ENCODE measurements at places on chromosomes 5 and 9.

DNA sequence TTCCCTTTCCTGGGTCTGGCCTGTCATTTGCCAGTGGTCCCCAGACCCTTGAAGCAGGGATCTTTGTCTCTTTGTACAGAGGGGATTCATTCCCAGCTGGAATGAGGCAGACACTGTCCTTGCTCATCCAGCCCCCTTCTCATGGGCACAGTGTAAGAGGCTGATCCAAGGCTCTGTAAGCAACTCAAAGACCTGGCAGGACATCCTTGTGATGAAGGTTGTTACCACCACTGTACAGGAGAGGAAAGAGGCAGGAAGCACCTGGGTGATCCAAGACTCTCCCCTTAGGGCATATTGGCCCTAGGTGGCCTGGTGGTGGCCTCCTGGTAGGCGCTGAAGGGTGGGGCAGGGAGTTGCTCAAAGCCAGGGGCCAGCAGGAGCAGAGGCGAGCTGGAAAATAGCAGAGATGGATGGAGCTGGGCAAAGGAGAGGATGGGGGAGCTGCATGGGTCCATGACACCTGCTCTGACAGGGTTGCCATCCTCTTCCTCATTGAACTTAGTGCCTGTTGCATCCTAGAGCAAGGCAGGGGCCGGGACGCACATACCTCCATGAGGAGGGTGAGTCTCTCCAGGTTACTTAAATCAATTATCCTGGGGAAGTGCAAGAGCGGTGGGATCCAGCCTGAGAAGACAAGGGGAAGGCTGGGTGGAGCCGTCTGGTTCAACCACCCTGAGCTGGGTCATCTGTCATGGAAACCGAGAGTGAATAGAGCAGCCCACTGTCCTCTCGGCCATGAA lies 9.8 kb upstream of the GADD45G start:
- DNase-seq: no peak

GRCh38 chr5:17720071-17720470 lies 85.8 kb downstream of the TAF11L14 start:
- DNase-seq: no peak

DNA sequence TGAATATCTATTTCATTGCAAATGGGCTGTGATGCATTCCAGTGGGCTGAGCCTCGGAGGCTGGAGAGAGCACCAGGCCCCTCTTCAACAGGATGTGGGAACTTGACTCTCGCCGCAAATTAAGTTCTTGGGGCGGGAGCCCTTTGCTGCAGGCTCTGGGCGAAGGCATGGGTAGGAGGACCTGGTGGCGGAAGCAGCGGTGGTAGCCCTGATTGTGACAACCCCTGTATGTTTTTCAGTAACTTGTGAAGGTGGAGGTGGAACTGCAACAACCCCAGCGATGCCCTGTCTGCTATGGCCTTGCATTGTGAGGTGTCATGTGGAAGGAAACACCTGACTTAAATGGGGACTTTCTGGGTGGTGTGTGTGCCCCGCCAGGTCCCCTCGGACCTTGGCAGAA lies 9.4 kb downstream of the FYB1 start:
- DNase-seq: peak; percentile 77

DNA sequence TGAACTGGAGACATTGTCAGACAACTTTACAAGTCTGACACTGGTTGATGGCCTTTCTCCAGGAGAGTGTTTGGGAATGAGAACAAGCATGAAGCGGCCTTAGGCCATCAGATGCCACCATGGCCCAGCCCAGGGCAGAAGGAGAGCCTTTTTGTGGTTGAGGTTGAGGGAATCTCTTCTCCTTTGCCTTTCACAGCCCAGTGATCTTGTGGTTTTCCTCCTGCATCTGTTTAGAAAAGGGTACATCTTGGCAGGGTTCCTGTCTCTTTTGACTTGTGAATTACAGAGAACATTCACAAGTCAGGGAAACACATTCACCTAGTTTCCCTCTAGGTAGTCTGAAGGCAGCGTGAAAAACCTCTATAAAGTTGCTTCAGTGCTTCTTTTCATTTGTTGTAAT lies 27.5 kb downstream of the DMRT2 start:
- DNase-seq: no peak

- DNase-seq: no peak
Observed at GRCh38 chr5:13339093-13339492, 605.4 kb downstream of the DNAH5 start.

GRCh38 chr5:89281766-89282553 lies 399.0 kb upstream of the MEF2C start:
- DNase-seq: no peak

DNA sequence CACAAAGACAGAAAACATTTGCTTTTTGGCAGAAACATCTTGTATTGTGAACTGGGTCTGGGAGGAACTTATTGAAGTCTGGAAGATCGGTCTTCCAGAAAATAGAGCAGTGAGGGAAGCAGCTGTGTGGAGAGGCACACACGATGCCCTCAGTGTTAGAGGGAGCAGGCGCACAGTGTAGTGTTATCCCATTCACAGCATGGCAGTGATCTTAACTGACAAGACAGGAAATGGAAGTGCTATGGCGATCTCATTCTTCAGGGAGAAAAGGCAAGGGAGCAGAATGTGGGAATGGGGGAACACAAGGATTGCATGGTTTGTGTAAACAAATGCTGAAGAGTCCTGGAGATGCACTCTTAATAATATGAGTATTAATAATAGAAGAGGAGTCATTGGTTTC lies 161.0 kb downstream of the PBX3 start:
- DNase-seq: no peak

DNA sequence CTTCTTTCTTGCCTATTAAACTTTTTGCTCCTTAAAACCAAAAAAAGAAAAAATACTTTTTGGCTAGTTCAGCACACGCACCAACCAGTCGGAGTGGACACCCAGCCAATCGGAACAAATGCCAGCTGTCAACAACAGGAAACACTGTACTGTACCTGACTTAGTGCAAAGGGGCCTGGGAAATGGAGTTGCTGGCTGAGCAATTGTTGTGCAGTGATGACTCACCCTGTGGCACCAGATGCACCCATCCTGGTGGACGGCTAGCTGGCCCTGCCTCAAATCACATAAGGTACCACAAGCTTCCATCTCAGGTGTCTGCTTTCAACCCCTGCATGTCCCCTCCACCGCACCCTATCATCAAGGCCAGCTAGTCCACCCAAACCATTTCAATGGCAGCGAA lies 20.9 kb downstream of the FOXE1 start:
- DNase-seq: no peak

GRCh38 chr9:131601683-131602181 lies 56.4 kb downstream of the PRRT1B start:
- no peak for DNase-seq

GRCh38 chr9:73180403-73180802 lies 28.7 kb downstream of the ANXA1 start:
- no peak for DNase-seq

DNA sequence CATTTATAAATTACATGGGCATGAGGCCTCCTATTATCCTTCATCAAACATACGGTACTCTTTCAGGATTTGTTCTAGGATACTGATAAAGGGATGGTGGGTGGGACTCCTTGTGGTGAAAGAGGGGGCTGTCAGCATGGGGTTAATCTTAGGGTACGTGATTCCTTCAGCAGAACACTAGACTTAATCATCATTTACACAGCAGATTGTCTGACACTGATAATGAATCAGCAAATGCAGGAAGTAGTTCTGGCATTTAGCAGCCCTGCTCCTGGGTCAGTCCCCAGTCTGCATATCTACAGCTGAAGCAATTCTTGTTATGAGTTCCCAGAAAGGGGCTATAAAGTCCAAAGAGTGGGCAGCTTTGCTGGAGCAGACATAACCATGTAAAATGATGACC lies 384.6 kb downstream of the SPOCK1 start:
- no peak for DNase-seq

- DNase-seq: no peak
Observed at GRCh38 chr5:57698086-57698485, 215.5 kb upstream of the ACTBL2 start.

DNA sequence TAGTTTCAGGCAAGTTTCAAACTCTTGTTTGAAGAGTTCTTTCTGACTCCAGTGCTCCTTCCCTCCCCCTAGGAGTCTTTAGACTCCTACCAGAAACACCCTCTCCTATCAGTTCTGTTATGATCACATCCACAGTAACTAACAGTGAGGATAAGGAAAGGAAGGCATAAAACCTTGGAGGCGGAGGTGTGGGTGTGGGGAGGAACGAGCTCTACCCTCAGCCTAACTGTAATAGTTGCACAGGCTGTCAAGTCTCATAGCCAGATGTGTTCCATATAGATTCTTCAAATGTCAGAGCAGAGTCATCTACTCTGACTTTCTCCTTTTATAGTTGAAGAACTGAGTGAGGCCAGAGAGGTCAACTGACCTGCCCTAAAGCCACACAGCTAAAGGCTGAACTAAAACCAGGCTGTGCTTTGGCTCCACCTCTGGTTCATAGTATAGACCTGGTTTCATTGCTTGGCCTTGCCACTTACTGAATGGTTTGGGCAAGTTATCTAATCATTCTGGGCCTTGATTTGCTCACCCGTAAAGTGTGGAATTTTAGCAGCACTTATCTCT lies 34.4 kb upstream of the PIK3R1 start:
- no peak for DNase-seq

DNA sequence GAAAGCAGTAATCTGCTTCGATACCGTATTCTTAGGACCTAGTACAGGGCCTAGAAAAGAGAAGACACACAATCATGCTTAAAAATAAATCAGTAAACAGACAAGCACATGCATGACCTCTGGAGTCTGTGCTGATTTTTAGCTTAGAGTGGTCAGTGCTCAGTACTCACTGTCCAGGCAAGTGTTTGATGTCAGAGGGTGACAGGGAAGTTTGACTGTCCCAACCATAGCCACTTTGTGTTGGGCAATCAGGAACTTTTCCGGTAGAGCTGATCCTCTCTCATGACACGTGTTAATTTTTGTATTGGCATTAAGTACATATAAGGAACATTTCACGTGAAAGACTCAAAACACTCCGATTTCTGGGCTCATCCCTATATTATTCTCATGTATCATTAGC lies 464.7 kb upstream of the KLF4 start:
- no peak for DNase-seq

GRCh38 chr5:144040615-144041305 lies 129.7 kb downstream of the YIPF5 start:
- no peak for DNase-seq

GRCh38 chr9:19939734-19940278 lies 151.0 kb upstream of the SLC24A2 start:
- DNase-seq: no peak

- no peak for DNase-seq
Observed at GRCh38 chr5:74035521-74035937, 409.5 kb downstream of the ARHGEF28 start.

DNA sequence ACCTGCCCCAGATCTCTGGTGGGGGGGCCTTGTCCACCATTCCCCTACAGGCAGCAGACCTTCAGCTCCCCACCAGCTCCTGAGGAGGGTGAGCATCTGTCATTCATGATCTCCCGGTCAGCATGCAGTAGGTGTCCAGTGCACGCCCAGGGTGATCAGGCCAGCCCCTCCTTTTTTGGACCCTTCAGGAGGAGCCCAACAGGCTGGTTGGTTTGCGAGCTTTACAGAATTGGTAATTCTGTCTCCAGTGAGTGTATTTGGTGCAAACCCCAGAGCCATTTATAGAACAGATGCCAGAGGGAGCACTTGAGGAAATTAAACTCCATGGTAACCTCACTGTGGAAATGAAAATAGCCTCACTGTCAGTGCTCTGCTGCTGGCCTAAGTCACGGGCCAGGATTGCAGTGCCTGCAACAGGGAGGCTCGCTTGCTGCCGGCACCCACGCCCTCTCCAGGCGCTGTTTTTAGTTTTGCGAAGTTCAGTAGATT lies 23.4 kb downstream of the WNK2 start:
- DNase-seq: no peak

- no peak for DNase-seq
Observed at GRCh38 chr5:90345684-90346083, 63.9 kb downstream of the CETN3 start.

DNA sequence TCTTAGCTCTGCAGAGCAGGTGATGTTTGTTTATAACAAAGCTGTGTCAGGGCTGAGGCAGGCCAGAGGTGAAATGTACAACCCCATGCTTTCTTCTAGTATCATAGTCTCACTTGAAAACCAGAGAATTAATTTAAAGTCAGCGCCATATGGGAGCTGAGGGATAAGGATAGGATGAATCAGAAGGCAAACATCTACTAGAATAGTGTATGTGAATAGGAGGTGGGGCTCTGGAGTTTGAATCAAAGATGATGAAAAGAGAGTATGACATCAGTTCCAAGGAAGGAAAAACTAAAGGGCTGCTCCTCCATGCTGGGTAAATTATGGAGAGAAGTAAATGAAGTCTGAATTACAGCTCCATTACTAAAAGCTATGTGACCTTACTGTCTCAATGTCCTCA lies 441.5 kb downstream of the RASEF start:
- no peak for DNase-seq

- no peak for DNase-seq
Observed at GRCh38 chr9:64773491-64773931, 511.5 kb downstream of the FOXD4L5 start.

DNA sequence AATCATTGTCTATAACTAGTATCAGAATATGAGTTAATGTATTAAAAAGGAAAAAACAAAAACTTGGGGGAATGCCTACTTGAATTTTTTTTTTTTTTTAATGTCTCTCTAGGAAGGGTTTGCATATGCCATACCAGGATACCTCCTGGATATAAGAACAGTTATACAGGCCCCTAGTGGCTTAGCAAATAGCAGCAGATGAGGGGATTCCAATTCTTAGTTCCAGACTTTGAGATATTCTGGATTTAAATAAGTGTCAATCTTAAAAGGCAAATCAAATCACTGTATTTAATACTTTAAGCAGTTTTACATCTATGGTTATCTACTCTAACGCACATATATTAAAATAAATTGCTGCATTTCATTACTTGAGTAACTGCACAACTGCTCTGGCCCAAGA lies 1055.5 kb upstream of the DMAC1 start:
- DNase-seq: no peak

- peak; percentile 71 for DNase-seq
Observed at GRCh38 chr5:59036274-59036961, 453.5 kb downstream of the RAB3C start.

DNA sequence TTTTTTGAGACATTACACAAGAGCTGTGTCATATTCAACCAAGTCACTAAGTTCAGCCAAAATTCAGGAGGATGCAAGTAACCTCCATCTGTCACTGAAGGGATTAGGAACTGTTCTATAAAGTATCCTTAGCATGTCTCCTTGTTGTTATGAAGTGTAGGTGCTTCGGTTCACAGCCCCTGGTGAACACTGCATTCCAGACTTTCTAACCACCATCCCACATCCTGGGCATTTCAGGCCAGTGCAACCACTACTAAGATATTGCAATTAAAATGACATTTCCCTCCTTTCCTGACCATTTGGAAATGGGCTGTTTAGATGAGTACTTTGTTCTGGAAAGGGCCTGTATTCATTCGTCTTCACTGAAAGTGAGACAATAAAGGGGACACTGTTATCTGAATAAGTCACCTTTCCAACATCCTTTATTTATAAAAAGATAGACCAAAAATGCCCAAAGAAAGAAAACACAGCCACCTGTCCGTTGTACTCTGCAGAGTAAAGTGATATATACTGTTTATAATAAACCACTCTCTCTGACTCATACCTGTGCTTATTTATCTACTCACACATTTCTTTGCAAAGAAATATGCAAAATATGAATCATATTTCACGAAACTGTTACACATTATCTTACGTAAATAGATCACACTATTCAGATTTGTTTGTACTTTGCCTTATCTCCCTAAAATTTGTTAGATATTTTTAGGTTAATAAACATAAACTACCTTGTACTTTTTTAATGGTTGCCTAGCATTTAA lies 861.9 kb downstream of the CDH18 start:
- no peak for DNase-seq
